ENCODE measurements at places on chromosomes 6 and 20.
A peak's percentile ranks its signal among the peaks of the same experiment; 100 is the strongest.

GRCh38 chr20:9442858-9443257 lies 71.5 kb upstream of the LAMP5 start:
- no peak for DNase-seq

DNA sequence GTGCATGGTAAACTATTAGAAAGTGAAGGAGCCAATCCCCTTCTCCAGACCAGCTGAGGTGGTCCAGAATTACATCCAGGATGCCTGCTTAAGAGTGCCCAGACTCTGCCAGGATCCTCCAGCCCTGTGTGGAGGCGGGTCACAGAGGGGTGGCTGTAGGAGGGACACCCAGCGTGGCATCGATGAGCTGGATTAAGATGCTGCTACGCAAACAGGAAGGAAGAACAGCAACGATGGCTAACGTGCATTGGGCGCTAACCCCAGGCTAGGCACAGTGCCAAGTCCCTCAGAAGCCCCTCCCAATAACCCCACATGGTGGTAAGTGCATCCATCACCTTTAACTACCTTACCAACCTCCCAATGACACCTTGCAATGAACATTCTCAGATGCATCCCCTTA lies 63.9 kb upstream of the MRPS10 start:
- DNase-seq, result peak; percentile 54

DNA sequence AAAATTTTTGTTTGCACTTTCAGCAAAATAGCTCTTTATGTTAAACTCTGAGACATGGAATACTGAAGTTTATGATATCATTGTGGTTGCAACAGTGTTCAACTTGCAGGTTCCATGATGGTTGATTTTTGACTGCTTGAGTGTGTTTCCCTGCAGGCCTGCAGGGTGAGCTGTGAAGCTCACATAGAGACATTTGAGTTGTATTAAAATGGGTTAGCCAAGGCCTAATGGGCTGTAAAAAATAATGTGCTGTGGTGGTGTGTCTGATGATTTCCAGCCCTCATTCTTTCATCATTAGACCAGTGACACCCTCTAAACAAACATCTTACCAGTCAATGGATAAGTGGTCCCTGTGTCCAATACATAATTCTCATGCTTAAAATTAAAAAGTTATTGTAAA lies 321.4 kb downstream of the FARS2 start:
- no peak for DNase-seq

DNA sequence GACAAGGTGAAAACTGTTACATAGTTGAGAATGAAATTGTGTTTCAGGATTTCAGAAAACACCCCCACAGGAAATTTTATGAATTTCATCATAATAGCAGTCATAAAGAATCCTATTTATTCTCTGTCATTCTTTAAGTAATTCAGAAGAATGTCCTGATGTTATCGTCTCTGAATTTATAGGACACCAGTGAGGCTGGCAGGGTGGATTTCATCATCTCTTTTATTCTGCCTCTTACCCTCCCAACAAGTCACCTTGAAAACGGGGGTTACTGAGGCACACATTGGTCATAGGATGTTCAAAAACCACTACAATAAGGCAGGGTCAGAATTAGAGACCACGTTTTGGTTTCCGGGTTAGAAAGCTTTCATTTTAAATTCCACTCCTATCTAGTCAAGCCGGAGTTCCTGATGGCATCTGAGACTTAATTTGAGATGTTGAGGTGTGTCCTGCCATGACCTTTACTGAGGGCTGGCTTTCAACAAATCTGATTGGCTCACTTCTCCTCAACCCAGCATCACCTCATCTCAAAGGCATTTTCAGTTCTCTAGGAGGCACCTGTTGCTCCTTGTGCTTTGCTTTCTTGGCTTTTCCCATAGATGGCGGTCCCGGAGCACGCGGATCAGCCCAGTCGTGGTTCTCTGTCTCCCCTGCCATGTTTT lies 230.6 kb upstream of the SUPT3H start:
- no peak for DNase-seq

GRCh38 chr6:8213995-8214394 lies 111.6 kb upstream of the EEF1E1 start:
- DNase-seq, result no peak

DNA sequence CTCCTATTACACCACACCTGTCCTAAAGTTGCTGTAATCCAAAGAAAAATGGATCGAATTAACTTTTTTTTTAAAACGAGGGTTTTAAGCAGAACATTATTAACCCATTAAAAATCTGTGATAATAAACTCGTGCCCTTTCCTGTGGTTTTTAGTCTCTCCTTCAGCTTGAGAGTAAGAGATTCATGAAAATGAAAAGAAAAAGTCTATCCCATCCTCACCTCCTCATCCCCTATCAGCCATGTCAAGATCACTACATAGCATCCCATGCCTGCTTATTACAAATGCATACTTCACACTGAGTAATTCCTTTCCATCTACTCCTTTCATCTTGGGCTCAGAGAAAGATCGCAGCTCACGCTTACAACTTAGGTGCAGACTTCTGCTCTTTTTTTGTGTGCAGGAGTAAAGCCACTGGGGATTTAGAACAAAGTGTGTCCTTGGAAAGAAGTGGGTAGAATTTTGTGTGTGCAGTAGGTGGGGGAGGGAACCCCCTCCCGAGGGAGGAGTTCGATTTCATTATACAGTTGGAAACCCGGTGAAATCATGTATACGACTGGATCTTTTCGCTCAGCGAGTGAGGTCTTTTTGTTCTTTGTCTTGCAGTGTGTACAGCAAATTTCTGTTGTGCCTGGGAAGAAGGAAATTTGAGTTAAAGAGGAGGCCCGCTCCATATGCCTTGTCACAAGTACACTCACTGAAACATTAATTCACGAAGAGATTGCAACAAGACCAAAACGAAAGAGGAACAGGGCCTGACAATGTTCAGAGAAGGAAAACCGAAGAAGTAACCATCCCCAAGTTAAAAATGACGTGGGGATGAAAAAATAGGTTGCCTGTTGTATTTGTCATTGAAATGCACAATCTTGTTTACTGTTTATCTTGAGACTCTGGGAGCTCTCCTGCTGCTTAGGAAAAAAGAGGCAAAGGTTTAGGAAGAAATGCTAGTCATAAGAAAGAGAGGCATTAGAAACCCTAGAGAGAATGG lies 146.5 kb upstream of the ZNF217 start:
- no peak for DNase-seq

All from activated CD4-positive, alpha-beta T cell treated with anti-CD3 and anti-CD28 coated beads, Interleukin-2, amount 50 U/mL, for 1 hour (primary cell).